Naive thymus-derived CD8-positive, alpha-beta T cell (primary cell): ENCODE measurements at places on chromosomes 5 and 9.

DNA sequence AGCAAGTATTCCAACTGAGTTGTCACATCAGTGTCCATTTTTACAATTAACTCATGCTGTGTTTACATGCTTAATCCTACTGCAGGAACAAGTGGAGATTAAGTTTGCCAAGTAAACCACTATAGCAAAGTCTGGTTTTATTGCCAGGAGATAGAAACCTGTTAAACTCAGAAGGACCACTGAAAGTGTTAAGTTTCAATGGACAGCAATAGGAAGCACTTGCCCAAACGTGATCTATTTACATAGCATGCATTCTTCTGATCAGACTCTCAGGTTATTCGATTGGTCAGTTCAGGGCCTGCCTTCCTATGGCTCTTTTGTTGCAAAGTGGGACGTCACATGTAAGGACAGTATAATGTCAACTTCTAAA is 28.0 kb upstream of the IFNK start:
- no peak overlapping the region for H3K4me3 ChIP-seq
- no peaks in the 10 kb centered on the region for H3K36me3 ChIP-seq
- H3K4me1 ChIP-seq = no peaks in the 10 kb centered on the region
- no peaks in the 10 kb centered on the region for H3K27me3 ChIP-seq
- no peak for DNase-seq

GRCh38 chr5:317086-317811 is 4.3 kb upstream of the AHRR start:
- H3K27ac ChIP-seq = peak overlapping the region; percentile 56
- peaks cover 7% of the 10 kb centered on the region for H3K4me1 ChIP-seq
- H3K27me3 ChIP-seq = peaks cover 21% of the 10 kb centered on the region
- peaks cover 32% of the 10 kb centered on the region for H3K36me3 ChIP-seq
- DNase-seq = peak; percentile 10
- no peak overlapping the region for H3K4me3 ChIP-seq

DNA sequence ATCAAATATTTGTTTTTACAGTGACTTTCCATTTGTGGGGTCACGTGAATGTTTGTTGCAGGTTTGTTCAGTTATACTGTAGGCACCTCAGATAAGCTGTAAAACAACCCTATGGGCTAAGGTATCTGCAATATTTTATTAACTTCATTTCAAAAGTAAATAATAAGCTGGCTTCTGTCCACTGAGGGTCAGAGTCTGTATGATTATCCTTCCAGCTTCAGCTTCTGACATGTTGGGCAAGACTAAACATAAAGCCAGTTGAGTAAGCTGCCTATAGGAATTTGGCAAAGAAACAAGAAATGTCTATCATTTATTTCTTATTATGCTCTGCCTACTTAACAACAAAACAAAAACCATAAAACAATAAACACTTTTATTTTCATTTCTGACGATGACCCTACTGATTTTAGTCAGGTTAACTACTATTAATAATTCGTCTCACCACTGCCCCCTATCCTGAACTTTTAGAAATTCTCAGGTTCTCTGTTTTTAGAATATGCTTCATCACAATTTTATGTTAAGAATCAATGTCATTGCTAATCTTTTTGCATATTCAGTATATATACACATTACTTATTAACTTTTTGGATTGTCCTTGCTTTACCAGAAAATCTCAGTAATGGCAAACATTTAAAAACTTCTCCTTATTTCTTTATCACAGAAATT is 413.6 kb upstream of the ADAMTSL1 start:
- no peaks in the 10 kb centered on the region for H3K4me1 ChIP-seq
- H3K27me3 ChIP-seq = no peaks in the 10 kb centered on the region
- DNase-seq = no peak
- peaks cover 3% of the 10 kb centered on the region for H3K36me3 ChIP-seq

- H3K27me3 ChIP-seq = no peaks in the 10 kb centered on the region
- no peak overlapping the region for H3K4me3 ChIP-seq
- H3K36me3 ChIP-seq = no peaks in the 10 kb centered on the region
- no peak for DNase-seq
Observed at GRCh38 chr5:26579712-26580111, 458.7 kb downstream of the CDH9 start.

DNA sequence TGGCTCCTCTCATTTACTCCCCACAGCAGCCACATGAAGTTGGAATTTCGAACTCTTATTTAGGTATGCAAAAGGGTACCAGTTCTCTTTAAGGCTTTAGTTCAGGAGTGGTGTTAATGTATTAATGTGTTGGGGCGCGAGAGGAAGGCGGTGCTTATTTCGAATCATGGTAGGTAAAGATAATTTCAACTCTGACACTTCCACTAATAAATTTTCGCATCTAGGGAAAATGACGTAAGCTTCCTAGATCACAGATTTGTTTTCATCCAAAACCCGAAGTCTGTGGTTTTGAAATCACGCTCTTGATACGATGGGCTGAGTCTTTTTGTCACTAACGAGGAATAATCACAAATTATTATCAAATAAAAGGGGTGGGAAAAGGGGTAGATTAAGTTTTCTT is 681 bp downstream of the PPWD1 start:
- H3K27ac ChIP-seq = peak overlapping the region; percentile 97
- no peak for DNase-seq
- peaks cover 2% of the 10 kb centered on the region for H3K36me3 ChIP-seq
- peak overlapping the region; percentile 88 for H3K4me3 ChIP-seq
- peaks cover 54% of the 10 kb centered on the region for H3K4me1 ChIP-seq

GRCh38 chr5:11420969-11421368 is 483.3 kb downstream of the CTNND2 start:
- H3K4me1 ChIP-seq = no peaks in the 10 kb centered on the region
- no peaks in the 10 kb centered on the region for H3K36me3 ChIP-seq
- no peak overlapping the region for H3K4me3 ChIP-seq

- H3K36me3 ChIP-seq = no peaks in the 10 kb centered on the region
- H3K4me3 ChIP-seq = no peak overlapping the region
- no peaks in the 10 kb centered on the region for H3K27me3 ChIP-seq
- peak overlapping the region; percentile 73 for H3K27ac ChIP-seq
Observed at GRCh38 chr9:93086447-93087224, 9.4 kb upstream of the CARD19 start.

DNA sequence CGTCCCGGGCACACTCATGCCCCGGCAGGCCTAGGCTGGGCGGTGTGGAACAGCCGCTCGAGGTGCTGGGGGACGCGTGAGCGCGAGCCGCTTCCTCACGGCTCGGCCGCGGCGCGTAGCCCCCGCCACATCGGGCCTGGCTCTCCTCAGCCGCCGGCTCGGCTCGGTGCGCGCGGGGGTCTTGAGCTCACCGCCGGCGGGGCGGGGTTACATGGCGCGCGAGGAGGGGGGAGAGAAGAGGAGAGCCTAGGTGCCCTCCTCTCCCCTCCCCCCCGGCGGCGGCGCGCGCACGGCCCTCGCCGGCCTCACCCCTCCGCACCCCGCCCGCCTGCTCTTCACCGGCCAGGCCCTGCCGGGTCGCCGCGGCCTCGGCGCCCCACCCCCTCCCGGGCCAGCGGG is 7.7 kb downstream of the RANBP6 start:
- H3K27me3 ChIP-seq = no peaks in the 10 kb centered on the region
- peak overlapping the region; percentile 97 for H3K27ac ChIP-seq
- peaks cover 17% of the 10 kb centered on the region for H3K36me3 ChIP-seq
- H3K4me3 ChIP-seq = peak overlapping the region; percentile 95

- no peak overlapping the region for H3K27ac ChIP-seq
- H3K27me3 ChIP-seq = peaks cover 4% of the 10 kb centered on the region
- DNase-seq = no peak
- no peak overlapping the region for H3K4me3 ChIP-seq
Observed at GRCh38 chr9:86771941-86772634, 175.2 kb downstream of the GAS1 start.

GRCh38 chr5:113255579-113256386 is 179.0 kb downstream of the TSSK1B start:
- H3K27ac ChIP-seq = no peak overlapping the region
- peaks cover 5% of the 10 kb centered on the region for H3K27me3 ChIP-seq
- H3K36me3 ChIP-seq = no peaks in the 10 kb centered on the region
- H3K4me1 ChIP-seq = peaks cover 15% of the 10 kb centered on the region

DNA sequence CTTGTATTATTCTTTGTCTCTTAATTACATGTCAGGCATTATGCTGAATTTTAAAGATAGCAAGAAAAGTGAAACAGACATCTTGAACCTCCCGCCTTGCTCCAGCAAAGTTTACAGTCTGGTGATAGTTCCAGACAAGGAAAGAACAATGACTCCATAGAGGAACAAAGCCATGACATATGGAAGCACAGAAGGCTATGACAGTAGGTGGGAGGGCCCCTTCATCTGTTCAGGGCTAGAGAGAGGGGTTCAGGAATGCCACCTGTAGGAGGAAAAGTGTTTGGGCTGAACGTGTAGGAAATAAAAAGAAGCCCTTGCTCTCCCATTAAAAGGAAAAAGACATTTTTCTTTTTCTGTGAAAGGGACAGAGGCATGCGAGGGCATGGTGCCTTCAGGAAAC is 315.6 kb downstream of the TRIM32 start:
- no peak overlapping the region for H3K27ac ChIP-seq
- peaks cover 3% of the 10 kb centered on the region for H3K27me3 ChIP-seq
- H3K4me1 ChIP-seq = no peaks in the 10 kb centered on the region
- no peak for DNase-seq
- no peaks in the 10 kb centered on the region for H3K36me3 ChIP-seq
- no peak overlapping the region for H3K4me3 ChIP-seq

DNA sequence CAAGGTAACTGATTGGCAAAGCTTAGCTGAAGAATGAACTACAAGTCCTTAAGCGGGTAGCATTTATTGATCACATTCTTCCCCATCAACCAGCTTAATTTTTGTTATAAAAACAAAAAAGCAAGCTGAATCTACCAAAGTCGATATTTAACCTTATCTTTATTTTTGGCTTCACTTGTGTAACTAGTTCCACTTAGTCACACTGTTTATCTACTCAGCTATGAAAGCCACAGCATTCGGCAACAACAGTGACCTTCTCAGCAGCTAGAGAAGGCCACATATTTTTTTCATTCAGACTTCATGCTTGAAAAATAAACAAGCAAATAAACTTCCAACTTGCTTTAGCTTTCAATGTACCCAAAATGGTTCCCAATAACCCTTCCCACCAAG is 69.4 kb downstream of the KLHL3 start:
- H3K27ac ChIP-seq = peak overlapping the region; percentile 73
- no peaks in the 10 kb centered on the region for H3K27me3 ChIP-seq
- peaks cover 19% of the 10 kb centered on the region for H3K4me1 ChIP-seq

- H3K27me3 ChIP-seq = peaks cover 1% of the 10 kb centered on the region
- H3K36me3 ChIP-seq = no peaks in the 10 kb centered on the region
- no peak overlapping the region for H3K4me3 ChIP-seq
- H3K4me1 ChIP-seq = no peaks in the 10 kb centered on the region
Observed at GRCh38 chr5:172496671-172497371, 42.5 kb upstream of the SH3PXD2B start.

GRCh38 chr5:81310402-81311063 is 9.1 kb downstream of the ZCCHC9 start:
- H3K4me3 ChIP-seq = no peak overlapping the region
- no peak for DNase-seq
- H3K27me3 ChIP-seq = no peaks in the 10 kb centered on the region

DNA sequence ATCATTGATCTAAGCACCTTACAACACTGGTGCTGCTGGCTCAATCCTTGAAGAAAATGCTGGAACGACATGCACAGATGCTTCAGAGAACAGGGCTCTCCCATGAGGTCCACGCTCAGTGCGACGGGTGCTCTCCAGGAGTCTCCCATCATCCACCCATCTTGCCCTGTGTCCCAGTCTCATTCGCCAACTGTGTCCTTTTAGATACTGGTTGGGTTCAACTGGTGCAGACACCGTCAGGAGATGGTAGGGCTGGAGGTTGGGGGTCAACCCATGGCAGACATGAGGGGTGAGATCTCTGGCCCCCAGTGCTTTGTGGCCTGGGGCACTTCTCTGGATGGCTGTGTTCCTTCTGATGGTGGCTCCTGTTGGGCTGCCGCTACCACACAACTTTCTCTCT is 1.6 kb upstream of the OBP2B start:
- no peak for DNase-seq
- H3K36me3 ChIP-seq = peaks cover 3% of the 10 kb centered on the region
- no peak overlapping the region for H3K27ac ChIP-seq
- peaks cover 24% of the 10 kb centered on the region for H3K27me3 ChIP-seq
- H3K4me3 ChIP-seq = no peak overlapping the region
- no peaks in the 10 kb centered on the region for H3K4me1 ChIP-seq

- no peak overlapping the region for H3K4me3 ChIP-seq
- H3K27ac ChIP-seq = no peak overlapping the region
- no peak for DNase-seq
- peaks cover 46% of the 10 kb centered on the region for H3K4me1 ChIP-seq
Observed at GRCh38 chr5:79728396-79728795, 38.8 kb downstream of the CMYA5 start.

DNA sequence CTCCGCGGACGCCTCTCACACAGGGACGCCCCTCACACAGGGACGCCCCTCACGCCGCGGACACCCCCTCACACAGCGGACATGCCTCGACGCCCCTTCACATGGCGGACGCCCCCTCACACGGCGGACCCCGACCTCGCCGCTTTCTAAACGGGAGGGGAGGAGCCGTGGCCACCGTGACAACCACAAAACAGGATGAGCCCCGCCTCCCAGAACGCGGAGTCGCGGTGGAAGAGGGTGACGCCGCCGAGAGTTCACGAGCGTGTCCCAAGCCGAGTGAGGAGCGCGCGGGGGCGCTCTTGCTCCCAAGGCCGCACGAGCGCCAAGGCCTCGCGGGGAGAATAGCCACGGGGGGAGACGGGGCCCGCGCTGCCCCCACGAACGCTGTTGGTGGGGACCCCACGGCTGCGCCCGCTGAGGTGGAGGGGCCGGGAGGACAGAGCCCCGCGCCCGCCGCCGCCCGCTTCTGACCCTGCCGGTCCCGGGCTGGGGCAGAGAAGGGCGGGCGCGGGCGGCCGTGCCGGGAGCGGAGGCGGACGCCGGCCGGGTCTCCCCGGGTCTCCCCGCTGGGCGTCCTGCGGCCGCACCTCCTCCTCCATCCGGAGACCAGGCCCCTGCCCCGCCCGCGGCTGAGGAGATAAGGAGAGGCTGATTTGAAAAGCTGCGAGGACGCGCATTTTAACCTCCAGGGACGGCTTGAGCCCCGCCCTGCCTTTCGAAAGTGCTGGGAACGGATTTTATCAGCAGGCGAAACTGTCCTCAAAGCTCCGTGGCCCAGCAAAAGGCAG is 3.9 kb upstream of the NKD2 start:
- H3K4me1 ChIP-seq = peaks cover 32% of the 10 kb centered on the region
- peak; percentile 32 for DNase-seq
- H3K27me3 ChIP-seq = peaks cover 13% of the 10 kb centered on the region
- no peak overlapping the region for H3K27ac ChIP-seq
- H3K4me3 ChIP-seq = peak overlapping the region; percentile 84

GRCh38 chr5:97726106-97726505 is 543.1 kb upstream of the RIOK2 start:
- no peak for DNase-seq
- H3K4me3 ChIP-seq = no peak overlapping the region
- H3K27me3 ChIP-seq = no peaks in the 10 kb centered on the region
- H3K36me3 ChIP-seq = no peaks in the 10 kb centered on the region
- H3K4me1 ChIP-seq = no peaks in the 10 kb centered on the region
- H3K27ac ChIP-seq = no peak overlapping the region

GRCh38 chr5:32545102-32545800 is 40.1 kb upstream of the SUB1 start:
- no peak overlapping the region for H3K4me3 ChIP-seq
- no peak for DNase-seq
- no peaks in the 10 kb centered on the region for H3K36me3 ChIP-seq
- H3K27me3 ChIP-seq = no peaks in the 10 kb centered on the region
- H3K27ac ChIP-seq = no peak overlapping the region

- H3K4me3 ChIP-seq = no peak overlapping the region
- no peak overlapping the region for H3K27ac ChIP-seq
- H3K27me3 ChIP-seq = no peaks in the 10 kb centered on the region
- DNase-seq = no peak
- no peaks in the 10 kb centered on the region for H3K36me3 ChIP-seq
Observed at GRCh38 chr5:51644976-51645375, 261.7 kb downstream of the ISL1 start.

- no peak for DNase-seq
- no peaks in the 10 kb centered on the region for H3K27me3 ChIP-seq
- H3K4me3 ChIP-seq = no peak overlapping the region
- H3K4me1 ChIP-seq = peaks cover 20% of the 10 kb centered on the region
Observed at GRCh38 chr5:151739939-151740335, 18.5 kb downstream of the ATOX1 start.
